ENCODE measurements at places on chromosomes 4 and X. TPM values are rescaled to one million over a fixed set of nuclear protein-coding genes. Genes with fewer than 3 reads are reported as not detected.

DNA sequence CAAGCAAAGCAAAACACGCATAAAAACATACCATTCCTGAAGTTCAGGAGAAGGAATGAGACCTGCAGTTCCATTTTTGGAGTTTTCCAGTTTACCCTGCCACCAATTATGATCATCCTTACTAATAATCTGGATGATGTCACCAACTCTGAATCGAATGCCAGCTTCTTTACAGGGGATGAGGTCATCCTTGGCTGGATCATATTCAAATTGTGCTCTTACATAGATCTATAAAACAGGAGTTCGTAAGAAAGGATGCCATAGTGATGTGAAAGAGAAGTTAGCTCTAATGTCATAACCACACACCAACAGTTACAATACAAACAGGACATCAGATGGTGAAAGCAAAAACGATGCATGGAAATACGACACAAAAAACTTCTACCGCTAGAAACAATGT, 106.5 kb downstream of the NYX start:
- DNase-seq: no peak

GRCh38 chr4:128639541-128640270, 169.8 kb upstream of the JADE1 start:
- no peak for DNase-seq

- no peak for DNase-seq
These were observed 152.1 kb upstream of the HPGD start for GRCh38 chr4:174674305-174674840.

- DNase-seq: no peak
These were observed 45.3 kb downstream of the SLC9A6 start for GRCh38 chrX:136030303-136031191.

DNA sequence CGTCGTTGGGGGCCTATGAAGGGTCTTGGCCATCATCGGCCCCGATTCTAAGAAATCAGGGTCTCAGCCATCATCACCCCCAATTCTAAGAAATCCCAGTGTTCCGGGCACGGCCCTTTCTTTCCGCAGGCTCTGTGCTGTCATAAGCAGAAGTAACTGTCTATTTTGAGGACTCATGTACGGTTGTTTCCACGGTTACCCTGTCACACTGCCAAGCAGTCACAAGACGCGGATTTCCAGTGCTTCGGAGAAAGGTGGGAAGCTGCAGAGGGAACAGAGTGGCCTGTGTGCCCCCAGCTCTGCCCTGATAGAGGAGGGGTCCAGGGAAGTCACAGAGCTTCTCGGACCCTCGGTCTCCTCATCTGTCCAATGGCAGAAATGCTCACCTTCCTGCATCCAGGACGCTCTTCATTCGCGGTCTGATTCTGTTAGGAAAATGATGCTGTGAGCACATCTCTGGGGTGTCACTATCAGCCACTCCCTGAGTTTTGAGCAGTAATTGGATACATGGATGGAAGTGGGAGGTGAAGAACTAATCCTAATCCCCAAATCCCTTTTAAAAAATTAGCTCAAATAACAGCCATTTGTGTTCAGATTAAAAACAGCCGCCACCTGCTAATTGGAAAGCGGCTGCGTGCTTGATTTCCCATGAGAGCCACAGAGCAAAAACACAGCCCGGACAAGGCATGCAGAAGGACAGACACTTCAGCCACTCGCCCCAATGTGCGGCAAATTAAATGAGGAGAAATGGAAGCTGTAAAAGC, 73.1 kb downstream of the WFS1 start:
- DNase-seq: no peak

GRCh38 chr4:38318737-38319455, 345.1 kb upstream of the KLF3 start:
- peak; percentile 90 for DNase-seq

DNA sequence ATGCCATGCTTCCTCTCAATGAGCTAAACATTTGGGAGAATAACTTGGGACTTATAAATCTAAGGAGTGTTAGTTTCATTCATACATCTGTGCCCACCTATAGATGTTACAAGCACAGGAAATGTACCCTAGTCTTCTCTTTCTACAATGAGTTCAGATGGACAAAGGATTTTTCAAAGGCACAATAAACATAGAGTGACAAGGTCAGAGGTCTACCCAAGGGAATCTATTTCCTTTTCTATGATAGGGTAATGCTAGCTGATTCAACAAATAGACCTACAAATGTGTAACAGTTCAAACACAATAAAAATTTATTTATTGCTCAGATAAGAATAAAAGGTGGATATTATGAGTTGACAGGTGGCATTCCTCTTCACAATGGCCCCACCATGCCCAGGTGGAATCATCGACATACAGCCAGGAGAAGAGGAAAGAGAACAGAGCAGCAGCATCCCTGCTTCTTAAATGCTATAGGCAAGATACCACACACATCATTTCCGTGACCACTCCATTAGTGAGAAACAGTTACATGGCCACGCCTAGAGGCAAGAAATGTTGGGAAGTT, 421.8 kb downstream of the HNRNPD start:
- DNase-seq: no peak

DNA sequence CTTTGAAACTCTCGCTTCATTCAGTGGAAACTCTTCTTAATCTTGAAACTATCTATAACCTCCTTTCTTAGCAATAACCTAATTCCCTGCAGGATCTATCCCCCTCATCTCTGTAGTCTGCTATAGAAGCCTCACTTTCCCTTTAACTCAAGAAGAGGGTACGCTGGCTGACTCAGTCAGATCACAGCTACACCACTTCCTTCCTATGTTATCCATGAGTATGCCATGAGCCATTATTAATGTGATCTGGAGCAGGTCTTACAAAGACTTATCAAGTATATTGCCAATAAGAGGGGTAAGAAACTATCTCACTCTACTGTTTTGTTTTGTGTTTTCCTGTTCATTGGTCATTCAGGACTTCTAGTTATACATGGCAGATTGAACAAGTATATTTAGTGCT, 165.3 kb downstream of the PJA1 start:
- no peak for DNase-seq

GRCh38 chr4:4709736-4710135, 149.7 kb upstream of the MSX1 start:
- no peak for DNase-seq

DNA sequence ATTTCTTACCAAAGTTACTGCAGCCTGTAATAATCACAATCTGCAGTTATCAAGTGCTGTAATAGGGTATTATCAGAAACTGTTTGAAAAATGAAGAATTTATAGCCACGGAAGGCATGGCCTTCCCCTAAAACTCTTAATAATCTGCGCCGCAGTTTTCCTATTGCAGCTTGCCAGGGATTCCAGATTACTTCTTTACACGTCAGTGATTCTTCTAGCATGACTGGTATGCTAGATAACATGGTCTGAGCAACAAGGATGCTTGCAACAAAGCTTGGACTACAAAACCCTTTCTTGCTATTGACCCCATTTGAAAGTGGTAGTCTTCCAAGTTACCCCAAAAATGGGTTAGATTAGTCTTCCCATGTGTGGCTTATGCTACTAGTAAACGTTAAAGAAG, 47.2 kb upstream of the GK2 start:
- DNase-seq: no peak

- DNase-seq: no peak
These were observed 11.3 kb upstream of the SLC2A9 start for GRCh38 chr4:10032625-10033024.

GRCh38 chrX:105315248-105315647, 94.8 kb upstream of the TEX13A start:
- DNase-seq: no peak

The HMGB2 gene
- 309 TPM for total RNA-seq

DNA sequence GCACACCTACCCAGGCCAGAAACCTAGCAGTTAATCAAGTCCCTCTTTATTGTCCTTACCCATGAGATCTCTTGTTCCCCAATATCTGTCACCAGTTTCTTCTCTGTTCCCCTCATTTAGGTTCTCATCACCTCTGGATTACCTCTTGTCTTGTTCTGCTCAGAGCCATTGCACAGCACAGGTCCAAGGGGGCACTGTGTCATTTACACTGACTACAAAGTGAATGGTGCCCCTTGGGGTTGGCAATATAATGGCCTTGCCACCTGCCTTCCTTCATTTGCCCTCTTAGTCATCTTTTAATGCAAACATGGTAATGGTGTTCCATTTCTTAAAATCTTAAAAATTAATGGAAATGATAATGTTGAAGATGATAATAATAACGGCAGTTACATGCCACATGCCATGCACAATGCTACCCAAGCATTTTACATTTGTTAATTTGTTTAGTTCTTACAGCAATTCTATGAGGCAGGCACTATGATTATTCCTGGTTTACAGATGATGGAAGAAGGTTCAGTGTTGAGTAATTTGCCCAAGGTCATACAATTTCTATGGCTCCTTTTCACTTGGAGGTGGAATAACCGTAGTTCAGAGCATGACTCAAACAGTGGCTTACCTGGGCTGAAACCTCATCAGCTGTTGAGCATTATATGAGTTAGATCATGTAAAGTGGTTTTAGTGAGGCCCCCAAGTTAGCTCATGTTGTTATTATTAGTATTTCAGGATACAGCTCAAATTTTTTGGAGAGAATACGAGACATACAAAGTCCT, 117.9 kb downstream of the RASL11B start:
- no peak for DNase-seq

The TBC1D19 gene
- total RNA-seq: 3.5 TPM

DNA sequence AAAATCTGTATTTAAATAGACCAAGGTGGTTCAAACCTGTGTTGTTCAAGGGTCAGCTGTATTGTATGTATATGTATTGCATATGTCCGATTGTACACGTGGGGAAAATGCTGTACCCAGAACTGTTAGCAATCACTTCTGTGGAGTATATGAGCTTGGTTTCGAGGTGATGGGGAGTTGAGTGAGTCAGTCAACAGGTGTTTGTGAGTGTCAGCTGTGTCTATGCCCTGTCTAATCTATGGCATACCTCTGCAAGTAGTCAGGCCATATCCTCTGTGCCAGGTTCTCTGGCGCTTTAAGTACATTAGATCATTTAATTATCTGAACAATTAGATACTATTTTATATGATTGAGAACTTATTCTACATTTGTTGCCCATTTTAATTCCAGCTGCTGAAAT, 7.4 kb downstream of the ZRSR2 start:
- no peak for DNase-seq

DNA sequence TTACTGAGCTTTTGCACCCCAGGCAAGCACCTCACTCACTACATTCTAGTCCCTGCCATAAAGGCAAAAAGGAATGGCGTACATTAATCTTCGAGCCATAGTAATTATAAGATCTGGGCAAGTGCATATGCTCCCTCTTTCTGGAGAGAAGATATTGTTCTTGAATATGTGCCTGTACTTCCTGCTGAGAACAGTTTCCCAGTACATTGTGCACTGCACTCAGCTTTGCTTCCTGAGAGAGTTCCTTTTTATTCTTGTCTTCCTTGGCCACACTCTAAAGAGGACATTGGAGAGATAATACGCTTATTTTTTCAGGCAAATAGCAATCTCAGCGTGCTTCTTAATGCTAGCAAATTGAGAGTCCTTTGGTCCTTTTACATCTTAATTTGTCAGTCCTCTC, 909.0 kb upstream of the PCDH10 start:
- no peak for DNase-seq

DNA sequence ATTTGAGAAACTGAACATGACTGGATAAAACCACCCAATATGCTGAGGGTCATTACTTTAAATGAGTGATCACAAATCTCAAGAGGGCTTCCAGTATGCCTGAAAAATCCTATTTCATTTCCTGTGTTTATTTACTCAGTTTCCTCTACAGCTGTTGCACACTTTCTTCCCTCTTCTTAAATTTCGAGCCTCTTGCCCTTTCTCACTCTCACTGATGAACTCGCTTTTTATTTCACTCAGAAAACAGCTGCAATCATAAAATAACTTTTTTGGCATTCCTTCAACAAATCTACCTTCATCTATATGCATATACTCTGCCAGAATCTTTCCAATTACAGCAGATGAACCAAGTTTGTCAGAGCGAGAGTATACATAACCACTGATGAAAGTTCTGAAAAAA, 101.3 kb downstream of the EIF4E start:
- no peak for DNase-seq

The OGT gene
- 141 TPM for total RNA-seq

GRCh38 chrX:31228415-31228832, 156.6 kb upstream of the FTHL17 start:
- no peak for DNase-seq

The LUZP4 gene
- total RNA-seq: 0.16 TPM

GRCh38 chr4:169959254-169959653, 66.9 kb downstream of the MFAP3L start:
- DNase-seq: no peak

DNA sequence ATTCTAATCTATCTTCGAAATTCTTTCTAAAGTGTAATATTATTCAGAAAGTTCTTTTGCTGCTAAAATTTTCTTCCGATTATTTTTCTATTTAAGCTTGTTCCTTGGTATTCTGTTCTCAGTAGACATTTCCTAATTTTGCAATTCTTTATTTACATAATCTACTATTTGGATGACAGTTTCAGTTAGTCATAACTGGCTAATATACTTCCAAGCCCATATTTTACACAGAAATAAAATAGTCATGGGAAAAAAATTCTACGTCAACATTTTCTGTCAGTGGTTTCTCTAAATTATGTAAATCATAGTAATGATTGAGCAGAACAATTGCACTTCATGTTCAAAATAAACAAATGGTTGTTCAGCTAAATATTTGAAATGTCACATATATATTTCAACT, 178.0 kb upstream of the ANKRD50 start:
- no peak for DNase-seq

- DNase-seq: no peak
These were observed 83.6 kb downstream of the GAB1 start for GRCh38 chr4:143420227-143420626.

GRCh38 chrX:145817331-145818185, at the start of gene SLITRK2:
SLITRK2 (plus strand) TSS chrX:145817829; CDS start chrX:145822426, 4,597 bp downstream.
- DNase-seq: no peak

DNA sequence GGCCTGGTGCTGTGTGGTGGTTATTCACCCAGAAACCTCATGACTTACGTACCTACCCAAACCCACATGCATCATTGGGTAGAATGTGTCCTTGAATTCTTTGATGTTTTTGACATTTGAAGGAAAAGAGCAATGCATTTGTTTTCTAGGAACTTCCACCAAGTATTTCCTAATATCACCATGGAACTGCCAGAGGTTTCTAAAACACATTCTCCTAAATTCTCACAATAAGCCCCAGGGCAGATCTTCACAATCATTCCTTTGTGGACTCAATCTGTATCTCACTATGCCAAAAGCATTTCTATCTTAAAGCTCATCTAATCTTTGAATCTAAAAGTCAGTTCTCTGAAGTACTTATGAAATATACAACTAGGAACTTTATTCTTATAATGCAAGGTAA, 8.3 kb upstream of the ODAM start:
- DNase-seq: no peak

GRCh38 chr4:24598025-24598424, 13.7 kb upstream of the DHX15 start:
- DNase-seq: no peak

DNA sequence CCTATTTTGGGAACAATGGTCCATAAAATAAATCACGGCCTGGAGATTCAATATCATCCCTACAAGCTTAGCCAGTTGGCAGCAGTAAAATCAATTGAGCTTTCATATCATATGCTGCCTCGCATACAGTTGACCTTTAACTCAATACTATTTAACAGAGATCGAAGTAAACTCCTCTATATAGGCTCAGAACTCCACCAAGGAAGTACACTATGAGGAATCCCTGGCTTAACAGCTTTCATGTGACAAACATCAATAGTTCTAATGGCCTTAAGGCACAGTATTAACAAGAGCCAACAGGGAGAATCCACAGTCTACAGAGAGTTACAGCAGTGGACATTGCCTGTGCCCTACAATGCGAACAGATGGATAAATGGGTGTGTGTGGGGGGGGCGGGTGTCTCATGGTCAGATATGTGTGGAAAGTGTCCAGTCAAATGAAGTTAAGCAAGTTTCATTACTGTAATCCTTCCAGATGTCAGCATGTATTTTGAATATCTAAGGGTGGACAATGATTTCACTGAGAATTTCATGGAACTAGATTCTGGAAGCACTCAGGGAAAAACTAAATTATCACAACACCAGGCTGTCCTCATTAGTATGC, 98.2 kb upstream of the FAM9B start:
- no peak for DNase-seq
